Activated T-cell treated with anti-CD3 and anti-CD28 coated beads, Interleukin-2, amount 50 U/mL, for 1 hour (primary cell): ENCODE measurements at places on chromosomes 5 and 9.

DNA sequence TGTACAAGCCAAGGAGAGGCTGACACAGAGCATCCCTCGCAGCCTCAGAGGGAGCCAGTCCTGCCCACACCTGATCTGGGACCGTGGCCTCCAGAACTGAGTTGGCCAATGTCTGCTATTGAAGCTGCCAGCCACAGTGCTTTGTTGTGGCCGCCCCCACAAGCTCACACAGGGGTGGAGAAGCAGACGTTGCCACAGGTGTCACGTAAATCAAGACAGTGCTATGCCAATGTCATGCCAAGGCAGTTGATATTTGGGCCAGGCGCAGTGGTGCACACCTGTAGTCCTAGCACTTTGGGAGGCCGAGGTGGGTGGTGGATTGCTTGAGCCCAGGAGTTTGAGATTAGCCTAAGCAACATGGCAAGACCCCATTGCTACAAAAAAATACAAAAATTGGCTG, 17.3 kb upstream of the TERT start:
- DNase-seq: peak; percentile 54

DNA sequence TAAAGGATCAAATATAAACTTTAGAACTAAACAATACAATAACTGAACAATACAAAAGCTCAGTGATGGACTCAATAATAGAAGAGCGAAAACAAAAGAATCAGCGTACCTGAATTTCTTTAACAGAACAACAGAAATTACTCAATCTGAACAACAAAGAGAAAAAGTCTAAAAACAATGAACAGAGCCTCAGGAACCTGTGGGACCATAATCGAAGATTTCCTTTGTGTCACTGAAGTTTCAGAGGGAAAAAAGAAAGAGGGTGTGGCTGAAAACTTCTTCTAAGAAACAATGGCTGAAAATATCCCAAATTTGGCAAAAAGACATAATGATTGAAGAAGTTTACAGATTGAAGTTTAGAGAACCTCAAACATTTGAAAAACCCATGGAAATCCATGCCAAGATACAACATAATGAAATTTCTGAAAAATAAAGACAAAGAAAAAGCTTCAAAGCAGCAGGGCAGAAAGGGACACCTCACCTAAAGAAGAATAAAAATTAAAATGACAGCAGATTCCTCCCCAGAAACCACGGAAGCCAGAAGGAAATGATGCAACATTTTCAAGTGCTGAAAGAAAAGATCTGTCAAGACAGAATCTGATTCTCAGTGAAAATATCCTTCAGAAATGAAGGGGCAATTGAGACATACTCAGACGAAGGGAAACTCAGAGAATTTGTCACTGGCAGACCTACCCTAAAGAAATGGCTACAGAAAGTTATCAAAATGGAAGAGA, 288.8 kb downstream of the ARL15 start:
- DNase-seq: no peak

DNA sequence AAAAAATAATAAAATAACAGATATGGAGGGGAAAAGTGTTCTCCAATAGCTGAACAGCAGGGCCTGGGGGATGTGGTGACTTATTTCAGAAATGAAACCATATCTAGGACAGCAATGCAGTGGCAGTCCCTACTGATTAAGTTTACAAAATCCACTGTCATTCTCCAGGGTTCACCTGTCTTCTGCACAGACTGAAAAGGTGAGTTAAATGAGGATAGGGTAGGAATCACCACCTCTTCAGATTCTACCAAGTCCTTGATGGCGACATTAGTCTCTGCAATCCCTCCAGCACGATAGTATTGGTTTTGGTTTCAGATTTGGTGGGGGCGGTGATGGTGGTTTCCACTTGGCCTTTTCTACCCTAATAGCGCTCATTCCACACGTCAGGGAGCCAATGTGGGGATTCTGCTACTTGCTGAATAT, 32.3 kb upstream of the NPM1 start:
- no peak for DNase-seq

DNA sequence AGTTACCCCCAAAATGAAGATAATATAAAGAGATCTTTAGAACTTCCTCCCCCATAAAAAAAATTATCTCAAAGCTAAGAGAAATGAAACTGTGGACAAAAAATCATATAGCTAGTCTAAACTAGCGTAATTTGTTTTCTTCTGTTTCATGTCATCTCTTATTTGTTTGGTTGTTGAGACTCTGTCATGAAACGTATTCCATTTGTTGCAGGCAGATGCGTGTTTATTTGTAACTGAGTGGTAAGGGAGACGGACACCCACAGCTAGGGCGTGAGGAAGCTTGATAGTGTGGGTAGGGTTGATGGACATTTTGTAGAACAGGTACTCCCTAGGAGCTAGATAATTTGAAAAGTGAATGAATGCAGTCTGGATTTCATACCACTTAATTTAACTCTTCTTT, 41.9 kb downstream of the OSTF1 start:
- no peak for DNase-seq

DNA sequence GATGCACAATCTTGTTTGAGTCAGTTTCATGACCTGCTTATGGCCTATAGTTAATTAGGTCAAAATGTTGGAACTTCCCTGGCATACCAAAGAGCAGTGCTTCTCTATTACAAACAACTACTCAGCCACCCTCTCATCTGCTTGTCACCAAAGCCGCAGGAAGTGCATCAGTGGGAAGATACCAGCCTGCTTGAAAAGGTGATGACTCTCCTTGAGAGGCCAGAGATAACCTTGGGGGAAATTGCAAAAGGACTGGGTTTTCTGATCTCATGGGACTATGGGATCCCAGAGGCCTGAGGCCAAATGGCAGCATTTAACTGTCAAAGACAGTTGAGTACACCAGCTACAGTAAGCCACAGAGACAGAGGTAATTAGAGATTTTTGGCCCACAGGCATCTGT, 69.9 kb downstream of the C9orf57 start:
- no peak for DNase-seq
